Stimulated activated CD4-positive, alpha-beta T cell treated with anti-CD3 and anti-CD28 coated beads, Interleukin-4, amount 100 ng/mL, for 4 hours (primary cell): ENCODE measurements at places on chromosomes 6 and 20.

- DNase-seq: no peak
Measured at GRCh38 chr6:53615633-53616449, 49.7 kb downstream of the KLHL31 start.

- DNase-seq: no peak
Measured at GRCh38 chr20:45935416-45936046, 1.0 kb downstream of the PCIF1 start.

DNA sequence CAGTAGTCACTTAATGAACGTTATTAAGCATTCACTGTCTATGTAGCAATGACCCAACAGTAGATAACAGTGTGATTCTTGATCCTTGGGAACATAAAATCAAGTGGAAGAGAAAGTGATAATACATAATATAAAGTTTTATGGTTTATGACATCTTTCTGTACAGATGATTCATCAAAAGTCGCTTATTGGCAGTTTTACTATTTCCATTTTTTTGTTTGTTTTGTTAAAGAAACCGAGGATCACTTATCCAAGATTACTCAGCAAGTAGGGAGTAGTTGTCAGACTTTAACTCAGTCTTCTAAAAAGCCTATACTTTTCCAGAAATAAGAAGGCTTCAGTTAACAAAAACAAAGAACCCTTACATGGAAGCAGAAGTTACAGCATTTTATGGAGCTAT lies 260.8 kb downstream of the ZFAND3 start:
- no peak for DNase-seq

DNA sequence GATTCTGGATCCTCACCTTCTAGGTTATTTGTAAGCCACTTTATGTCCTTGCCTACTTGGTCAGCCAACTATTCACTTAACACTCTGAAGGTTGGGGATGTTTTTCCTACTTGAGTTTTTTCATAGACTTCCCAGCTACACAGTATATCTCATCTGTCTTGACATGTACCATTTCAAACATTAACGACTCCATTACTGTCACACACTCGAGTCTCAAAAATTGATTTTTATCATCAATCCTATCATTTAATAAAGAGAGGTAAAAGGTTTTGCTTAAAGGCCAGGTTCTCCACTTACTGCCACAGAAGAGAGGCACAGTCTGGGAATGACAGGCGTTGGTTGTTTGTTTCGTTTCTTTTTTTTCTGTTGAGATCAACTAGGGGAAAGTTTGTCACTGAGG lies 38.2 kb upstream of the LAMP5 start:
- no peak for DNase-seq

DNA sequence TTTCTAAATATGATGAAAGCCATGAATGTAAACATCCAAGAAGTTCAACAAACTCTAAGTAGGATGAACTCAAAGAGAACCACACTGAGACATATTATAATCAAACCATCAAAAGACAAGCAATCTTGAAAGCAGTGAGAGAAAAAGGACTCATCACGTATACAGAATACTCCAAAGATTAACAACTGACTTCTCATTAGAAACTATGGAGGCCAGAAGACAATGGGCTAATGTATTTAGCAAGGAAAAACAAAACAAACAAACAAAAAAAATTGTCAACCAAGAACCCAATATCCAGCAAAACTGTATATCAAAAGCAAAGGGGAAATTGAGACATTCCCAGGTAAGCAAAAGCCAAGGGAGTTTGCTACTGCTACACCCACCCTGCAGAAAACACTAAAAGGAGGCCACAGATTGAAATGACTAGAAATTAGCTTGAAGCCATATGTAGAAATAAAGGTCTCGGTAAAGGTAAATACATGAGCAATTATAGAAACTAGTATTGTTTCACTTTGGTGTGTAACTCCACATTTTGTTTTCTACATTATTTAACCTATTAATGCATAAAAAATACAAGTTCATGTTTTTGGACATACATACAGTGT lies 301.1 kb upstream of the QKI start:
- DNase-seq: no peak

GRCh38 chr6:31246051-31246521 lies 25.8 kb downstream of the HLA-C start:
- DNase-seq: no peak

GRCh38 chr6:5537132-5537531 lies 275.8 kb downstream of the FARS2 start:
- DNase-seq: no peak

- DNase-seq: no peak
Measured at GRCh38 chr6:133187657-133188453, 53.3 kb upstream of the EYA4 start.

DNA sequence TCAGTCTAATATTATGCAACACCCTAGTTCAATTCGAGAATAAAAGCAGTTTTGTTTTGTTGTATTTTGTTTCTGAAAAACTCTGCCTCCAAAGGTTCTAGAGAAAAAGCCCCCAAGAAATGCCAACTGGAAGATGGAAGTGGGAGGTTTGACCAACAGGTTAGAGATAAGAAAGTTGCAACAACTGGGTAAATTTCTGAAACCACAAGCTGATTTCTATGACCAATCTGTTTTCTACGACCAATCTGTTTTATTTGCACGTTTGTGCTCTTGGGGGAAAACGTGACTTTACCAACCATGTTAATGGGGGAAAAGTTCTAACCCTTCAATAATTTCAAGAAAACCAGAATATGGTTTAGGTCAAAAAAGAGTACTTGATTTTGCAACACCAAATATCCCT lies 173.2 kb downstream of the PDE7B start:
- DNase-seq: no peak

DNA sequence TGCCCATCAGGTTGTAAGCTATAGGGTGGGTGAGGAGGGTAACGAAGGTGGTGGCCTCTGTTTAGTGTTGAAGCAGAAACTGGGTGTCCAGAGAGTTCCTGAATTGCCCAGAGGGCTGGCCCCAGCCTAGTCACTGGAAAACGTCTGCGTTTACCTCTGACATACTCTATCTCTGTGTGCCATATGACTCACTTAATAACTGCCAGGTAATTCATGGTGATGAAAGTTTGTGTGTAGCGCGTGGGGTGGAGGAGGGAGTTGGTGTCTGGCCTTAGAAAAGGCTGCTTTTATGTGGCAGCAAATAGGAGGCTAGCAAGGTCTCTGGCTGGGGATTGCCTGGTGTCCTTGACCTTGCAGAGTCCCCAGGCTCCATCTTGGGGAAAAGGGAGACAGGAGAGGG lies 47.3 kb downstream of the SLC35D3 start:
- DNase-seq: no peak

DNA sequence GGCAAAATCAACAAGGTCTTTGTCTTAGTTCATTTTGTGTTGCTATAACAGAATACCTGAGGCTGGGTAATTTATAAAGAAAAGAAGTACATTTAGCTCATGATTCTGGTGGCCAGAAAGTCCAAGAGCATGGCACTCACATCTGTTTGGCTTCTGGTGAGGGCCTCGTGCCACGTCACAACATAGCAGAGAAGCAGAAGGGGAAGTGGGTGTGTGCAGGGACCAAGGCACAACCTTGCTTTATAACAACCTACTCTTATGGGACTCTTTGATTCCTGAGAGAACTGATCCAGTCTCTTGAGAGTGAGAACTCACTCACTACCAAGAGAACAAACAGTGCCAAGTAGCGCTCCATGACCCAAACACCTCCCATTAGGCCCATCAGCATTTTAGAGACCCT lies 25.4 kb downstream of the GABRR2 start:
- no peak for DNase-seq

DNA sequence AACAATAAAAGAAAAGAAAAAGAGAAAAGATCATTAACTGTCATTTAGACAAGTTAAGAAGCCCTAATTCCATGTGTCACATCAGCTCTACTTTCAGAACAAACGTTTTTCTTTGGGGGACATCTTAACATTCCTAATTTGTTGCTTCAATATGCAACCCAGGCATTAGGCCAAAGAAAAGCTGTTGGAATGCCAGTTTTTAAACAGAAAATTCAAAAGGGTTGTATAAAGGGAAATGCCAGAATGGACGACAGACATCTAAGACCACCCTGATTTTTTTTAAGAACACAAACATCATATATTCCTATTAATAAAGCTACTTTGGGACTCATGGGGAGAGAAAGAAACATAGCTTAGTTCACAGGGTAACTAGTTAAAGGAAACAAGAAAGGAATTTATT lies 315.0 kb downstream of the GMDS start:
- no peak for DNase-seq

DNA sequence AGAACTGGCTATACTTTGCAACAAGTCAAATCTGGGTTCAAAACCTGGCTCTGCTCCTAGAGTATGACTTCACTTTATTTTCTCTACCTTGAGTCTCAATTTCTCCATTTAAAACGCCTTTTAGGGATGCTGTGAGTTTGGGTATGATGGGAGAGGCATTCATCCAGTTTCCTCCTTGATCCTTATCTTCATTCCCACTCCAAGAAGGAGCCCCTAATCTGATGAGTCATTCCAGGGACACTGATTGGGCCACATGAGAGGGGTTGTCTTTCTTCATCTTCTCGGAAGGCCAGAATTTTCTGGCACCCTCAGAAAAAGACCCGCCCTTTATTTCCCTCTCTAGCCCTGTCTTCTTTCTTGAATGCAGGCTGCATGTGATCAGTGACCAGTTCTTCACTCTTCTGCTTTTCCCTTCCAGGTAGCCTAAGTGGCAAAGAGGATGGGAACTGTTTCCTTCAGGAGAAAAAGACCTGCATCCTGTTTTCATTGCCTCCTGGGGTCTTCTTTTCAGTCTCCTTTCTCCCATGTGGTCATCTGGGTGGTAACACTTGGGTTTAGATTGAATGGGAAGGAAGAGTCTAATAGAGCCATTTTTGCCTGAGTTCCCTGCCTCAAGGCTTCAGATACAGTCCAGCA lies 32.1 kb upstream of the PNRC1 start:
- DNase-seq: no peak

DNA sequence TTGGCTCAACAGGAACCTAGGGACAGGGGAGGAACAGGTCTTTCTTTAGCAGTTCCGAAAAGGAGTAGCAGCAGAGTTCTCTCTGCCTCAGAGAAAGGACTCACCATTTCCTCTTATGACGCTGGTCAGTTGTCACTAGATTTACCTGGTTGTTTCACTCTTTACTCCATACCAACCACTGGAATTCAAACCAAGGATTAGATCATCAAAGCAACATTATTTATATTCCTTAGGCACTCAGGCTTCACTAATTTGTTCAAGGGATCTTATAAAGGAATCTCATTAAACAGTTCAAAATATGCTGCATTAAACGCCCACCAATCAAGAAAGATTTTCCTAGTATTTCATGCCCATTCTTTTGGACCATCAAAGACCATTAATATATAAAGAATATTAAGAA lies 1129.5 kb upstream of the MAP3K7 start:
- DNase-seq: no peak

GRCh38 chr6:26477426-26477825 lies 19.7 kb downstream of the BTN2A1 start:
- DNase-seq: no peak

GRCh38 chr6:79559706-79560105 lies 22.5 kb upstream of the LCA5 start:
- no peak for DNase-seq

- DNase-seq: no peak
Measured at GRCh38 chr6:52385074-52385473, 23.1 kb downstream of the PAQR8 start.

DNA sequence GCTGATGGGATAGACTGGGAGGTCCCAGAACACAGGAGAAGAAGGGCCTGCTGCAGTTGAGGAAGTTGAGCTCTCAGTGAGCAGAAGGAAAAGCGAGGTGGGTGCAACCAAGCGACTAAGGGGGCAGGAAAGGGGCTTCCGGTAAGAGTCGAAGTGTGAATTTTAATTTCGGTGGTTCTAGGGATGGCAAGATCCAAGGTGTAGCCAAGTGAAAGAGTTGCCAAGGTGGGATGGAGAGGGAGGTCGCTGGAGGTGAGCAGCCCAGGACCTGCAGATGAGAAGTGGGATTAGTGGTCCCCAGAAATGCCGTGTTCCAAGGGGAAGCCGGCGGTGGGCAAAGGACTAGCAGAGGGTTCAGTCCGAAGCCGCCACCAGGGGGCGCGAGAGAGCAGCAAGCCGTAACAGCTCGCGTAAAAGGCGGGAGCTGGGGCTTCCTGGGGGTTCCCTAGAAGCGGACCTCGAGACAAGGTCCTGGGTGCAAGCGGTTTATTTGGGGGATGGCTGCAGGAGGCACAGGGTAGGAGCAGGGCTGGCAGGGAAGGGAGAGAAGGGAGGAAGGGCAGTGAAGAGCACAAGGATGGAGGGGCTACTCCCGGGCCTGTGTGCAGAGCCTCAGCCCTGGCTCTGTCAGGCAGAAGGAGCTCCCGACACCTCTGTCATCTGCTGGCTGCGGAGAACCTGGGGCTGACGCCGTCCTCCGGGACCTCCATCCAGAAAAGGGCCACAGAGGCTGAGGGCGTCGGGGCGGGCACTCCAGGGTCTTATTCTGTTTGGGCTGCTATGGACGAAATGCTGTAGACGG lies 103.6 kb downstream of the PAX1 start:
- no peak for DNase-seq

- no peak for DNase-seq
Measured at GRCh38 chr6:6884916-6885315, 222.8 kb upstream of the RREB1 start.

GRCh38 chr6:123966618-123967017 lies 163.0 kb downstream of the NKAIN2 start:
- DNase-seq: no peak

DNA sequence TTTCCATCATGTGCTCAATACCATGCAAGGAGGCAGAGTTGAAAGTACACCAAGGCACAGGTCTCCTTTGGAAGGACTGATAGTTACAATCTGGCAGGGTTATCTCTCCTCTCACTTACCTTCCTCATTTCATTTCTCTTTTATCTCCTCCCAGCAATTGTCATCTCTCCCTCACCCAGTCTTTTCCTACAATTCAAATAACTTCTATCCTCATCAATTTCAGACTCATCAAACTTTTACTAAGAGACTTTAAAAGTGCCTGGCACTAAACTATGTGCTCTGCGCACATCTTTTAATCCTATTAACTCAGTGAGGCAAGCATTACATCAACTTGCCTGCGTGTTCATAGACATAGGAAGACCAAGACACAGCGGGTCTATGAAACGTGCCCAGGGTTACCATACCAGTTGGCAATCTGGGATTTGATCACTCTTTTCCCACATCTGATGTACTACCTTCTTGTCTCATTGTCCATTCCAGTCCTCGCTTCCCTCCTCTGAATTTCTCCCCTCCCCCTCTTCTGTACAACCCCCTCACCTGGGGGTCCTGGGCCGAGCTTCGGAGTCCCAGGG lies 1.2 kb downstream of the VARS1 start:
- no peak for DNase-seq

- no peak for DNase-seq
Measured at GRCh38 chr6:137224799-137225198, 5.6 kb upstream of the IFNGR1 start.

GRCh38 chr20:62949153-62949821 lies 3.2 kb upstream of the SLC17A9 start:
- DNase-seq: no peak
